Activated CD4-positive, alpha-beta memory T cell treated with anti-CD3 and anti-CD28 coated beads for 36 hours (primary cell): ENCODE measurements at places on chromosomes 16 and 17. TPM values are rescaled to one million over a fixed set of nuclear protein-coding genes. Genes with fewer than 3 reads are reported as not detected.

Gene ESRP2
- 0.59 TPM for total RNA-seq

Gene PRAC2
- not detected for total RNA-seq

Gene KRTAP3-2
- not detected for total RNA-seq

Gene C1QTNF8
- total RNA-seq: not detected

Gene UNC13D
- total RNA-seq: 135 TPM

Gene KDM6B
- 44.1 TPM for total RNA-seq
